ENCODE measurements at places on chromosomes 13 and 19.

- DNase-seq: no peak
Observed at GRCh38 chr19:41425174-41426115, 1.7 kb downstream of the B3GNT8 start.

GRCh38 chr13:95100525-95101433, 200.5 kb downstream of the ABCC4 start:
- DNase-seq: no peak

DNA sequence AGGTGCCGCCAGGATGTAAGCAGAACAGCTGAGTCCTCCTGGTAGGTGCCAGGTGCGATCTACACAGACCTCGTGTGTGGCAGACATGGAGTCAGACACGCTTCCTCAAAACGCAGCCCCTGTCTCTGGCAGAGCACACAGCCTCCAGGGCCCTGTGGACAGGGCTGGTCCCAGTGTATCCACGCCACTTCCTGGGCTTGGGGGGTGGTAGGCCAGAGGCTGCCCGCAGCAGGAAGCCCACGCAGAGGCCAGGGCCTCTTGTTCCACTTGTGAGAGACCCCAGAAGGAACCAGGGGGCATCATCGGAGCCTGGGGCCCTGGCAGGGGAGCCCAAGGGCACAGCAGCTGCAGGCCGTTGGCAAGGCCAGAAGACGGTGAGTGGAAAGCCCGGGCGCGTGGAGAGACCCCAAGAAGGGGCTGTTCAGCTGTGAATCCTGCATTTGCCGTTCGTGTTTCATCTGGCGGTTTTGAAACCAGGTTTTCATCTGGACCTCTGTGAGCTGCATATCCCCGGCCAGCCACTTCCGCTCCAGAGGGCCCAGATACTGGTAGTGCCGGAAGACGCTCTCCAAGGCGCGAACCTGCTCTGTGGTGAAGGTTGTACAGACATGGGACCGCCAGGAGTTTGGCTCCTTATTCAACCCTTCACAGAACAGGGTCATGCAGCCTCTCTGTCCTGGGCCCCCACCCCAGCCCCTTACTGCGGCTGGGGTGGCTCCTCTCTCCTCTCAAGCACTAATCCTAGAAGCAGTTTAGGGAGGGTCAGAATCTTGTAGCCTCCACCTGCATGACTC, 25.1 kb upstream of the SLITRK1 start:
- DNase-seq: no peak

GRCh38 chr19:15684828-15685227, 11.9 kb downstream of the CYP4F12 start:
- no peak for DNase-seq

GRCh38 chr13:65653613-65654012, 1576.5 kb downstream of the PCDH9 start:
- peak; percentile 14 for DNase-seq

GRCh38 chr13:25165663-25166062, 6.4 kb downstream of the AMER2 start:
- no peak for DNase-seq

DNA sequence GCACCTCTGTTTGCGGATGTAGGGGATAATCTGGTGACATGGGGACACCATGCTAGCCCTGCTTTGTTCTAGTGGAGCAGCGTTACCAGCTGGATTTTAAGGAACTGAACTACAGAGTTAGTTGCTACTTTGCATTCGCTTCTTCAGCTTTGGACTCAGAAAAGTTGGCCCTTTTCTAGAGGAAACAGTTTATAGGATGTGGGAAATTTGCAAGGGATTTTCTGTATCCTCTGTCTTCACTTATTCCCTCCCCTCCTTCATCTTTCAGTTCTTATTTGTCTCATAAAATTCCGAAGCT, 2.1 kb downstream of the GATAD2A start:
- DNase-seq: no peak

- no peak for DNase-seq
Observed at GRCh38 chr13:68257111-68257842, 1027.1 kb upstream of the PCDH9 start.

DNA sequence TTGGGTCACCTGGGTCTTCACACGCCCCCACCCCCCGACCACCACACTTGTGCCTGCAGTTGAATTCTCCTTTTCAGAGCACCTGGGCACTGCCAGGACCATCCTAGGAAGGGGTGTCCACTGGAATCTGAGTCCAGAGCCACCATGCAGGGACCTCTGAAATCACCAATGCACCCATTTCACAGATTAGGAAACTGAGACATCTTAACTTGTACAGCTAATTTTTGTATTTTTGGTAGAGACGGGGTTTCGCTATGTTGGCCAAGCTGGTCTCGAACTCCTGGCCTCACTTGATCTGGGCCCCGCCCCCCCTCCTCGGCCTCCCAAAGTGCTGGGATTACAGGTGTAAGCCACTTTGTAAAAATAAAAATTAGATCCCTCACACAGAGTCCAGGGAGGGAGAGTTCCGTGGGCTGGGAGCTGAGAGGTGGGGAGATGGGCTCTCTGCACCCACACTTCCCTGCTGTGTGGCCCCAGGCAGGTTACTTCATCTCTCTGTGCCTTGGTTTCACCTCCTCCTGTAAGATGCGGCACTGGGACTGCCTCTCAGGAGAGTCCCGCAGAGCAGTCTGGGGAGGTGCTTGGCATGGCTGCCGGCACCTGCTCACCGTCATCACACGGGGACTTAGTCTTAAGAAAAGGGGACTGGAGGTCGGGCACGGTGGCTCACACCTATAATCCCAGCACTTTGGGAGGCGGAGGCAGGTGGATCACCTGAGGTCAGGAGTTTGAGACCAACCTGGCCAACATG, 45.9 kb upstream of the C19orf12 start:
- no peak for DNase-seq

DNA sequence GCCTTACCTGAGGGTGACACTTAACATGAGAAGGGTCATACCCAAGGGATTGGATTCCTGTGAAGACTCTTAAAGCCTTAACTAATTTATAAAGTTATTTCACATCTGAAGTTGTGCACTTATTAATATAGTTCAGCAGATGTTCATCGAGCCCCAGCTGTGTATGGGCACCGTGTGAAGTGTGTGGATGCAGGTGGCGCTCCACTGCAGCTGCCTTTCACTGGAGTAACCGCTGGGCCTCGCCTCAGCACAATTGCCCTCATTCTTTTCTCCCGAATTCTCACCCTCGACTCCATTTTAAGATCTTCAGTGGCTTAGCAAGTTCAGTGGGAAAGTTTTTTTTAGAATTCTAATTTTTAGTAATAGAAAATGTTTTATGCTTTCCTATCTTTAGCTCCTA, 66.2 kb downstream of the DPY19L3 start:
- DNase-seq: no peak

DNA sequence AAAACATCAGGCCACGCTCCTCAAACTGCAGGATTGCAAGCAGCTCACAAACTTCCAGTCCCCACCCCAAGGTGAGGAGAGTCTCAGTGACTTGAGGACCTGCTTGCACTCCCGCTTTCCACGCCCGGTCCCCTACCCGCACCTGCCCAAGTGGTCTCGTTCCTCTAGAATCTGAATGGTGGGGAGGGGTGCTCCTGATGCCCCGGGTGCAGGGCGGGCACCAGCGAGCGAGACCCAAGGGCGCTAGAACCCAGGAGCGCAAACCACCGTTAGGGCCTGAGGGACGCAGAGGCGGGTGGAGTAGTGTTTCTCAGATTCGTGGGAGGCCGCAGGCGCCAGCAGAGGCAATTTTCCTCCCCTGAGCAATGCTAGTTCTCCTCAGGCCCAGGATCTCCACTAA, 40.3 kb downstream of the SOX1 start:
- DNase-seq: no peak

- DNase-seq: no peak
Observed at GRCh38 chr13:34593658-34594057, 348.4 kb upstream of the NBEA start.

DNA sequence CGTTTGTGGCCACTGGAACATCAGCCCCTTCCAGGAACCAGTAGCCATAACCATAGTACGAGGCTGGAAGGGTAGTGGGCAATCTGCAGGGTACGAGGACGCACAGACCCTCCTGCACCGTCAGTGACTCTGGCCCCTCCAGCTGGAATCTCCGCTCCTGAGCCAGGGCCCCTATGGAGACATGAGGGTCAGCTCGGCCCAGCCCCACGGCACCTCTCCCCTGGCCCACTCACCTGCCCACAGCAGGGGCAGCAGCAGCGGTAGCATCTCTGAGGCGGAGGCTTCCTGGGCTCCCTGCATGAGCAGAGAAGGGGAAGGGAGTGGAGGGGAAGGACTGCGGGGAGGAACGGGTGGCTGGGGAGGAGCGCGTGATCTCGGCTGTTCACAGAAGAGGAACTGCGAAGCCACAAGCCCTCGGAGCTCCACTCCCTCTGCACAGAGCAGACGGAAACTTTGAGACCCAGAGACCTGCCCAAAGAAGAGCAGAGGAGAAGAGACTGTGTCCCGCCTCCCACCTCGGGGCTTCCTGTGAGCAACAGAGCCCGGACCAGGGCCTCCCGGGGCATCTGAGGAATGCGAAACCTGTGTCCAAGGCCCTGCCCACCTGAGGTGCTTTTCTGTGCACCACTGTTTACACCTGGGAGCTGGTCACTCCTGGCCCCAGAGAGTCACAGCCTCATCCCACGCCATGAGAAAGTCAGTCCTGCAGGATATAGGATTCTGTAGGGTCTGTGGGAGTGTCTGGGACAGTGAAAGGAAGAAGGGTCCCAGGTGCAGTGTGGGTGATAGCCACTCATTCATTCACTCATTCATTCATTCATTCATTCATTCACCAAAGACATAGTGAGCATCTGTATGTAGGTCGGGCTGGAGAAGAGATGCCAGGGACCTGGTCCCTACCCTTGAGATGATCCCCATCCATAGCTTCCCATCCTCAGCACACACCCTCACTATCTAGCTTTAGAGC, at the start of gene SIGLEC6:
Gene SIGLEC6 (minus strand): TSS at position 322 of the 967 bp plus-strand sequence. CDS start 22 bp downstream, at position 300.
- no peak for DNase-seq

GRCh38 chr13:113973218-113974164, at the start of gene C13orf46:
C13orf46 (minus strand) TSS chr13:113974076; CDS start chr13:113973997, 79 bp downstream.
- no peak for DNase-seq

DNA sequence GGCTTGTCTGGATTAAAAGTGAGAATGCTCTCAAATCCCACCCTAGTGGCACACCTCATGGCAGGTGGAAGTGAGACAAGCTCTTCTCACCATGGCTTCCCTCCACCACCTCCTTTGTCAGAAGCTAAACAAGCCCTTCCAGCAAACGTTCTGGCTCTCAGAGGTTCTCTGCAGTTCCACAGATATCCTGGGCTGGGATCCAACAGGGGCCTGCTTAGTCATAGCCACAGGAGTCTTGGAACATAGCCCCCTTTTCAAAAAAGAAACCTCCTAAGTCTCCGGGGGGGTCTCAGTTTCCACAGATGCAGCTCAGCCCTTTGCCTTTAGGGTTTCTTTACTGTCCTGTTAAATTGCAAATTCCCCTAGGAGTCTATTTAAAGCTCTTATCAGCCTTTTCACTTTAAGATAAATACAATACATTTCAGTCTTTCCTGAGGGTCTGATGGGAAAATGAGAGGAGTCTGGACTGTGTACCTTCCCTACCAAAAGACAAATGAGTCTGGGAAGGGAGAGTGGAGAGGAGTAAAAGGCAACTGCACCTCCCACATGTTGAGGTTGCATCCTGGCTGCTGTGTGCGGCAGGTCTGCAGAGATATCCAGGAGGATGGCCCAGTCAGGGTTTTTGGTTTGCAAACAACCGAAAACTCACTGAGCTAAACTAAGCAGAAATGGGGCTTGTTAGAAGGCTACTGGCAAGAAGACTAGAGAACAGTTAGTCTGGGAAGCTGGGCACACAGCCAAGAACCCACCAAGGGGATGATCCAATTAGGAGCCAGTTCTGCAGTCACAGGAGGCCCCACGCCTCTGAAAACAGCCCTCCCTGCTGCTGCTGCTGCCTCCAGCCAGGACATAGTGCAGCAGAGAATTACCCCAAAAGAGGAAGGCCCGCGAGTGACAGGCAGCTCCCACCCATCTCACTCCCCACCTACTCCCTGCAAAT, 41.4 kb upstream of the SERP2 start:
- DNase-seq: peak; percentile 72

- peak; percentile 10 for DNase-seq
Observed at GRCh38 chr19:277131-277530, 14.1 kb downstream of the PLPP2 start.

- peak; percentile 62 for DNase-seq
Observed at GRCh38 chr19:32022731-32023563, 322.5 kb upstream of the ZNF507 start.

DNA sequence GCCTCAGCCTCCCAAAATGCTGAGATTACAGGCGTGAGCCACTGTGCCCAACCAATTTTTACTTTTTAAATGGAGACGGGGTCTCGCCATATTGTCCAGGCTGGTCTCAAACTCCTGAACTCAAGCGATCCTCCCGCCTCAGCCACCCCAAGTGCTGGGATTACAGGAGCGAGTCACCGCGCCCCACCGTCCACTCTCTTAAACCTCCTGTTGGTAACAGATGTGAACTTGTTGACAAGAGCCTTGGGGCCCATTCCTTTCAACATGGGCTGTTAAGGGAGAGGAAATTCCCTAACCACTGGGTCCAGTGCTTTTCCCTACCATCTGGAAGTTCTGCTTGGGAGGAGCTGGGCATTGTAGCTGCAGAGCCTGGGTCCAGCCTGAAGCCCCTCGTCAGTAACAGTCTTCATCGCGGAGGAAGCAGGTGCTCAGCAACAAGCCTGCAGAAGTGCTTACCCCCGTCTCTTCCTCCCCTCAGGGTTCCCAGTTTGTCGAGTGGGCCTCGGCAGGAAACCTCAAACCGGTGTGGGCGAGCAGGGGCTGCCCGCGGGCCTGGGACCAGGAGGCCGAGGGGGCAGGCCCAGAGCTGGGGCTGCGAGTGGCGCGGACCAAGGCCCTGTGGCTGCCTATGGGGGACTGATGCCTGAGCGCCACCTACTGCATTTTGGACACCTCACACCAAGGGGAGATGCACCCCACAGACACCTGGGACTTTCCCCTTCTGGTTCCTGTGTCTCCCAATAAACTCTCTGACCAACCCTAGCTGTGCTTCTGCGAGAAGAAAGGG, 4.0 kb upstream of the FLT3LG start:
- no peak for DNase-seq

DNA sequence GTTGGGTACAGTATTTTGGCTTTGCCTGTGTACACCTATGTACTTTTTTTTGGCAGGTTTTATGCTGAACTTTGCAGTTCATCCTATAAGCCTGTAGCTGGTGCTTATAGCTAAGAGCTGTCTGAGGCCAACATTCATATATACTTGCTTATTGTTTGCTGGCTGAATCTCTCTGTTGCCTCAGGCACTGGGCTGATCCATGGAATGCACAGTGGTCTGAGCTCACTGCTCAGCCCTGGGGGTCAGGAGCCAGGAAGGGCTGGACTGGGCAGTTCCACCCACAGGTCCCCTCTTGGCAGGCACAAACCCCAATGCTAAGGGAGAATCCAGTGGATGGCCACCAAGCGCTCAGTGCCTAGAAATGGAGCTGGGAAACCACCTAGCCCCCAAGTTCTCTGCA, 308.7 kb downstream of the MYO16 start:
- DNase-seq: no peak

GRCh38 chr19:10061717-10062310, 24.3 kb upstream of the SHFL start:
- no peak for DNase-seq

- no peak for DNase-seq
Observed at GRCh38 chr13:52615812-52616211, 26.4 kb upstream of the HNRNPA1L2 start.
